ENCODE measurements at places on chromosomes 6 and 20.

DNA sequence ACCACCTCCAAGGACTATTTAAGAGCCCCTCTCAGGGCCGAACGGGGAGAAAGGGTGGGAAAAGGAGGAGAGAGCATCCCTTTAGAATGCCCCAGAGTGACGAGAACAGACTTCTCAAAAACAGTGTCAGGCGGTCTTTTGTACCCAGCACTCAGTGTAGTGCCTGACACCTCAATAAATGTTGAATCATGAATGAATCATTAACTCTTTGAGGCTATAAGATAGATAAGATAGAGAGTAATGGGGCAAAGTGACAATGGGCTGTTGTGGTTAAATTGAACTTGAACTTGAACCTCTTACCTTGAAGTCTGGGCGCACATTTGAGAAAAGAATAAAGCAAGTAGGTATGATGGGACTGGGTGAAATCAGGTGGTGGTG, 7.4 kb downstream of the TCF21 start:
- DNase-seq: no peak

- no peak for DNase-seq
Observed at GRCh38 chr6:15230827-15231226, 15.0 kb upstream of the JARID2 start.

- no peak for DNase-seq
Observed at GRCh38 chr6:116217069-116217468, 36.8 kb downstream of the TSPYL4 start.

- no peak for DNase-seq
Observed at GRCh38 chr6:121730616-121731015, 295.2 kb downstream of the GJA1 start.

DNA sequence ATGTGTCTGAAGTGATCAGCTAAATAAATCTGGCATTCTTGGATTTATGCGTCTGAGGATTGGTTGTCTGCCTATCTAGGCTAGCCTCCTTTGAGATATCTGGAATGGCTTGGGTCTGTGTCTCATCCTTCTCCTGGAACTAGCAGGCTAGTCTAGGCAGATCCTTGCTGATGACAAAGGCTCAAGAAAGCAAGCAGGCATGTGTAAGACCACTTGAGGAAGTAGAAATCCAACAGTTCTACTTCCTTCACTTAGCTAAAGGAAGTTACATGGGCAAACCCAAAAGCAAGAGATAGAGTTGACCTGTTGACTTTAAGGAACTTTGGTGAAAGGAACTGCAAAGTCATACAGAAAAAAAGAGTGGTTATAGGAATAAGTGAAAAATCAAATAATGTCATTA, 672.6 kb downstream of the MAFB start:
- no peak for DNase-seq

DNA sequence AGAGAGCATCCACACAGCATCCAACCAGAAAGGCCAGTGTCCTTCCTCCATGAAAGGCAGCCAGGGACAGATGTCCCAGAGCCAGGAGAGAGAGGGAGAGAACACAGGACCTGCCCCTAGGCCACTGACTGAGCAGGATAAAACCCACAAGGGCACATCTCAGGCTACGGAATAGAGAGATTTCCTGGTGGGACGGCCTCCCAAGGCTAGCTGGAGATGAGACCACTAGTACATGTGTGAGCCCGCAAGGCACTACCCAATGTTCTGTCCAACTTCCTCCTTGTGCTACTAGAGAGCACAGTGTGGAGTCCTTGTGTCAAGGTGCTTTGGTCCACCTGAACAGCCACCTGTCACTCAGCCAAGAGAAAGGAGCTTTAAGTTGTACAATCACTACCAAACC, 44.2 kb downstream of the PLCG1 start:
- DNase-seq: no peak

DNA sequence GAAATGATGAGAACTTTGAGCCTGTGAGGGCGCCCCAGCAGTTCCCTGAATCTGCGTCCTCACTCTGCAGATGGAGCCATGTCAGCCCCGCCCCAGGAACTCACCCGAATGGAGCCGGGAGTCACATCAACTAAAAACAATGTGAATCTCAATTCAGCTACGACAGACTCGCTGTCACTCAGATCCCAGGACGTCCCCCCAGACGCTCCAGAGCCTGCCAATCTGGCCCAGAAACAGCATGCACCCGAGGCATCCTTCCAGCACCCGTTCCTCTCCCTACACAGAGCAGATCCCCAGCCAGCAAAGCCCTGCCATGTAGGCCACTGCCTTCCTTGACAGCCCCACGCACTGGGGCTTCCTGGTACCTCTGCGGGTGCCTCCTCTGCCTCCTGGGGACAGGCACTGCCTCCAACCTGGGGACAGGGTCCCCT, 248.0 kb downstream of the TTLL2 start:
- no peak for DNase-seq

Data from KG1 (cell line).